Stimulated activated CD4-positive, alpha-beta T cell treated with anti-CD3 and anti-CD28 coated beads, Interleukin-2, amount 100 ng/mL, for 4 hours (primary cell): ENCODE measurements at places on chromosomes 4 and X.

GRCh38 chrX:153767674-153768055 is 3.6 kb downstream of the PLXNB3 start:
- DNase-seq = no peak

- DNase-seq = no peak
Observed at GRCh38 chr4:2331519-2332200, 69.8 kb upstream of the MXD4 start.

GRCh38 chr4:70997546-70997945 is 4.1 kb downstream of the DCK start:
- no peak for DNase-seq

DNA sequence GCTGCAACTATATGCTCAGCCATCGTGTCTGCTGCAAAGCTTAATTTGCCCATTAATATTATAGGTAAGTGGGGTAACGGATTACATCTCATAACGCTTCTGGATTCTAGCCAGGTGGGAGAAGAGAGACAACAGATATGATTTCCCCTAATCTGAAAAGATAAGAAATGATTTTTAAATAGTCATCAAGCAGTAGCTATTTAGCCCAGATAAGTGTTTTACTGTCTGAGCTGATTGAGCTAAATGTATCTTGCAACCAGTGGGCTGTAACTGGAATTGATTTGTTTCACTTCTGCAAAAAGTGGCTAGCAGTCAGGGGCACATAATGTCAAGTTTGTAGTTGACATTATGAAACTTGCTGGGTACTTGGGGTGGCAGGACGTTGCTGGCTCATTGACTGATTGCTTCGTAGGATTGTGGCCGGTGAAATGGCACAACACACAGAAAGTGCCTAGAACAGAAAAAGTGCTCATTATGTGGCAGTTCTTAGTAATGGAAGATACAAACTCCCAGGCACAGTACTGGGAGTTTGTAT is 18.5 kb downstream of the LAP3 start:
- DNase-seq = no peak

DNA sequence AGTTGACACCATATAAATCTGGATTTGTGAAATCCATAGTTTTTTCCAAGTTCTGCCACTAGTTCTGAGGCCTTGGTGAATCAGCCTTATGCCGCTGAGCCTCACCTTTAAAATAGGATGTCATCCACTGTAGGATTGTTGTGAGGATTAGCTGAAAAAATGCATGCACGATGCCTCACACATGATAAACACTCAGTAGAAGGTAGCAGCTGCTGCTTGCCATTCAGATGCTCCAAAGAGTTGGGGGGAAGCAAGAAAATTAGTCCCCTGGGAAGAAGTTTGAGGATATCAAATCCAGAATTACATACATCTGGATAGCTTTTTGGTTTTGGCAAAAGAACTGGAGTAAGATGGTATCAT is 7.4 kb downstream of the MMAA start:
- DNase-seq = no peak

- no peak for DNase-seq
Observed at GRCh38 chrX:69127466-69127865, 37.8 kb downstream of the PJA1 start.
